ENCODE measurements at places on chromosomes 1 and 21.
A peak's percentile ranks its signal among the peaks of the same experiment; 100 is the strongest.

DNA sequence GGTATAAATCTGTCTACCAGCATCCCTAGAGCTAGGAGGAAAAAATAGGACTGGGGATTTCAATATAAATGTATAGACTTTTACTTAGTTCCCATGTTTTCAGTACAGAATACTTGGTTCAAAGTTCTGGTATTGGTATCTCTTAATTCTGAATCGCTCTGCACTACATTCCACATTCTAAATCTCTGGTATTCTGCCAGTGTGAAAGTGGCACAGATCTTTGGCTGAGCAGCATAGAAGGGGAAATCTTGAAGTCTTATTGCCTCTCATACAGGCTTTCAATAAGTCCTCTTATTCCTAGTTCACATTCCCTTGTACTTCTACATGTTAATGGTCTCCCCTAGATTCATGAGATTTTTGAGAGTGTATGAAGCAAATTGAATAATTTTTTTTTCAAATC is 74.0 kb upstream of the HSPA13 start:
- no peak for DNase-seq

DNA sequence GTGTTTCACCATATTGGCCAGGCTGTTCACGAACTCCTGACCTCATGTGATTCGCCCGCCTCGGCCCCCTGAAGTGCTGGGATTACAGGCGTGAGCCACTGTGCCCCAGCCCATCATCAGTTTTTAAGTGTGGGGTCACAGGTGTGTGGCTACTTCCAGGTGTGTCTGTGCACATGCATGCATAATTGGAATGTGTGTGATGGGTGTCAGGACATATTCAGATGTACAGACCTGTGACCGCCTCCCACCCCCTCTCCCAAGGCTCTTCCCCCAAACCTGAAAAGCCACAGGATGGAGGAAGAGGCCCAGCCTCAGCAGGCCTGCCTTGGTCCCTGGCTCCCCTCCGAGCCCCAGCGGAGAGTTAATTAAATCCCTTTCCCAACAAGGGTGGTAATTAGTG is 37.3 kb upstream of the CSF3R start:
- DNase-seq: no peak

DNA sequence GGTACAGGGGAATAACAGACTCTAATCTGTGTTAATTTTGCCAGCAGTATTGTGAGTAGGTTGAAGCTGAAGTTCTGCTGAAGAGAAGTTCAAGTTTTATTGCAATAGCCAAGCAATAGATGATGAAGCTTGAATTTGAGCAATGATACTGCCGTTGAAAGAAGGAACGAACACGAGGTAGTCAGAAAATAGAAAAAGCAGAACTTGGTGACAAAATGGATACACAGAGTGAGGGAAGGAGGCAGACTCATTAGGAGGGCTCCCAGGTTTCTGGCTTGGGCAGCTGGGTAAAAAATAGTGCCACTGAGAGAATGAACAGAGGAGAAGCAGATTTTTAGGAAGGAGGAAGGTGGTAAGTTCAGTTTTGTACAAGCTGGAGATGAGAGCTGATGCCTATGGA is 22.3 kb upstream of the AGO1 start:
- no peak for DNase-seq

DNA sequence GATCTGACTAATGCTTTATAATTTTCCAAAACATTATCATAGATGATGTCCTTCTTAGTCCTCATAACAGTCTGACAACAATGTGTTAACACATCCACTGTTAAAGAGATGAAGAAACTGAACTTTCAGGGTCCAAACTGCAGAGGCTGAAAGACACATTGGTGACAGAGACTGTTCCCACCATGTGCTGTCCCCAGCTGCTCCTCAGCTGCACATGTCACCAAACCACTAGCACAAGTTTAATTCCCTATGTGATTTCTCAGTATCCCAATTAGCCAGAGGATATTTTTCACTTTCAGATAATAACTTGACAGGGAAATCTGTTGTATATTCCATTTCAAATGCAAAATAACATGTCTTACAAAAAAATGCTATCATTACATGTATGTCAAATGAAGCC is 24.6 kb downstream of the LAMC2 start:
- no peak for DNase-seq

GRCh38 chr1:192826791-192827546 is 18.1 kb downstream of the RGS2 start:
- peak; percentile 95 for DNase-seq

GRCh38 chr1:39540504-39541031 is 36.0 kb downstream of the PABPC4 start:
- DNase-seq: no peak

DNA sequence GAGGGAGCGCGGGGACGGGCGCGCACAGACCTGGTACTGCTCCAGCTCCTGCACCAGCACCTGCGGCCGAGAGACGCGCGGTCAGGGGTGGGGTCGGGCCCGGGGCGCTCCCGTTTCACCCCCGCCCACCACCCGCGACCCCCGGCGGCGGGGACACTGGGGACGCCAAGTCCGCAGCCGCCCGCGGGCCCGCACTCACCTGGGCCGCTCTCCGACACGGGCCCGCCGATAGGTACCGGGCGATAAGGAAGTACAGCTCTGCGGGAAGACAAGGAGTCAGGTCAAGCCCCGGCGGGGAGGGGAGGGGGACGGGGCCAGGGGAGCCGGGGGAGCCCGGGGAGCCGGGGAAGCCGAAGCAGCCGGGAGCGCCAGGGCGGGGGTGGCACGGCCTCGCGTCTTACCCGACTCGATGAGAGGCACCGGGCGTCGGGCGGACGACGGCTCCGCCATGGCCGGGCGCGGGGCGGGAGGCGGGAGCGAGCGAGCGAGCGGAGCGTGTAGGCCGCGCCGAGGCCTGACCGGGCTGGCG is 326 bp downstream of the BRWD1 start:
- no peak for DNase-seq

DNA sequence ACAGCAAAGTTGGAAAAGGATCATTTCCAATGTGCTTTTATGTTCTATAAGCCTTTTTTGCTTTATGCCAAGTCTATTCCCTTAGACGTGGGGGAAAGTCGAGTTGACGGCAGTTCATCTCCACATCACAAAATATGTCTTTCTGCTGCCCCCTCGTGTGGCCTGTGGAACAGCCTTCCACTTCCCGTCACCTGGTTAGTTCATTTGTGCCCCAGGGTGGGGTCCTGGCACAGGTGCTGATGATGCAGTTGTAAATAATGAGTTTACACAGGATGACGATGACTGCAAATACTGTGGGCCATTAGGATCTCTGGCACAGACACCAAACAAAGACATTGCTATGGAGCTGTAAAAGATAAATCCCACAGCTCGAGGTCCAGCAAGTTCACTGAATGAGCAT is 10.0 kb upstream of the OTUD3 start:
- no peak for DNase-seq

- DNase-seq: no peak
Observed at GRCh38 chr1:90831910-90832309, 114.8 kb upstream of the BARHL2 start.

DNA sequence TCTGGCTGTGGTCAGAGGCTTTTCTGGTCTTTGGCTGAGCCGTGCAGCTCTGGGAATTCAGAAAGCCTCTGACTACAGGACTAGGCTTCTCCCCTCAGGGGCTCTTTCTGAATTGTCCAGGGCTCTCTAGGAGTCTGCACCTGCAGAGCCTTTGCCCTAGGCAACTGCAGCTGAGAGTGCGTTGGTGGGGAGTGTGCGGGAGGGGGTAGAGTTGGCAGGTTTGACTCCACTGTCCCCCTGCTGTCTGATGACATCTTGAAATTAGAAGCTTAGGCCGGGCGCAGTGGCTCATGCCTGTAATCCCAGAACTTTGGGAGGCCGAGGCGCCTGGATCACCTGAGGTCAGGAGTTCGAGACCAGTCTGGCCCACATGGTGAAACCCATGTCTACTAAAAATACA is 32.9 kb downstream of the KIAA1614 start:
- DNase-seq: no peak
